ENCODE measurements at places on chromosomes 2 and 18. TPM values are rescaled to one million over a fixed set of nuclear protein-coding genes. Genes with fewer than 3 reads are reported as not detected.

NYAP2 gene
- total RNA-seq = 0.36 TPM

ERFE gene
- 2.6 TPM for total RNA-seq

GRCh38 chr2:160392201-160392600 is 101.4 kb downstream of the RBMS1 start:
- H3K4me3 ChIP-seq = no peak overlapping the region
- H3K4me1 ChIP-seq = peaks cover 17% of the 10 kb centered on the region
- no peak overlapping the region for H3K27ac ChIP-seq
- H3K27me3 ChIP-seq = peaks cover 37% of the 10 kb centered on the region
- H3K36me3 ChIP-seq = no peaks in the 10 kb centered on the region
- DNase-seq = no peak

GRCh38 chr2:164055623-164056022 is 319.8 kb upstream of the FIGN start:
- no peaks in the 10 kb centered on the region for H3K36me3 ChIP-seq
- H3K27ac ChIP-seq = no peak overlapping the region
- no peak for DNase-seq
- H3K4me3 ChIP-seq = no peak overlapping the region
- peaks cover 42% of the 10 kb centered on the region for H3K4me1 ChIP-seq

- H3K36me3 ChIP-seq = peaks cover 10% of the 10 kb centered on the region
- peaks cover 28% of the 10 kb centered on the region for H3K4me1 ChIP-seq
- H3K27me3 ChIP-seq = no peaks in the 10 kb centered on the region
- no peak for DNase-seq
Observed at GRCh38 chr2:236051351-236051750, 116.8 kb downstream of the GBX2 start.

TMEM178A gene
- 12.0 TPM for total RNA-seq

DNA sequence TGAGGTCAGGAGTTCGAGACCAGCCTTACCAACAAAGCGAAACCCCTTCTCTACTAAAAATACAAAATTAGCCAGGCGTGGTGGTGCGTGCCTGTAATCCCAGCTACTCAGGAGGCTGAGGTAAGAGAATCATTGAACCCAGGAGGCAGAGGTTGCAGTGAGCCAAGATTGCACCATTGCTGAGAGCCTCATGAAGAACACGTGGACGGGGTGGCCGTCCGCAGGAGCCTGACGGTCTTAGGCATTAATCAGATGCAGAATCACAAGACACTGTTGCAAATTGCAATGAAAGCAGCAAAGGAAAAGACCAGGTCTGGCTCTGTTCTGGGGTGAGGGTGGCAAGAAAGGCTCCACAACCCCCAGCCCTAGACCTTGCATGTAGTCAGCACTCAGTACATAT is 104.0 kb upstream of the SLC66A3 start:
- no peak overlapping the region for H3K27ac ChIP-seq
- H3K27me3 ChIP-seq = no peaks in the 10 kb centered on the region
- no peaks in the 10 kb centered on the region for H3K36me3 ChIP-seq

- no peak overlapping the region for H3K4me3 ChIP-seq
- peaks cover 12% of the 10 kb centered on the region for H3K36me3 ChIP-seq
- H3K4me1 ChIP-seq = peaks cover 28% of the 10 kb centered on the region
- H3K27ac ChIP-seq = no peak overlapping the region
- no peak for DNase-seq
Observed at GRCh38 chr18:46910856-46911255, 6.5 kb downstream of the PIAS2 start.

- no peaks in the 10 kb centered on the region for H3K27me3 ChIP-seq
- H3K4me1 ChIP-seq = peaks cover 17% of the 10 kb centered on the region
- DNase-seq = no peak
- no peaks in the 10 kb centered on the region for H3K36me3 ChIP-seq
- H3K27ac ChIP-seq = no peak overlapping the region
- no peak overlapping the region for H3K4me3 ChIP-seq
Observed at GRCh38 chr18:62842898-62843297, 127.6 kb downstream of the PHLPP1 start.

DNA sequence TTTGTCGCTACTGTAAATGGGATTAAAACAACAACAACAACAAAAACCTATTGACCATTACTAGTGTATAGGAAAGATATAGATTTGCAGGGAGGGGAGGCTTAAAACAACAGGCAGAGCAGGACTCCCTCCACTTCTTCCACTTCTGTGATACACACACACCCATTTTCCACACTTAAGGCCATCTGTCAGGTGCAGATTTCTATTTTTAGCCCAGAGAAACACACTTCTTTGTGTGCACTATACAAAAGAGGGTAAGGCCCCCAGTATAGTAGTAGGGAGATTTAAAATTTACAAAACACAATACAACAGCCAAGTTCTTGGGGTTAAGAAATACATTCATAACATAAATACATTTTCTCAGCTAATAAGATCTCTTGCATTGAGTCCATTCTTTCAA is 22.4 kb downstream of the PTPN2 start:
- no peaks in the 10 kb centered on the region for H3K27me3 ChIP-seq
- H3K36me3 ChIP-seq = no peaks in the 10 kb centered on the region
- peaks cover 10% of the 10 kb centered on the region for H3K4me1 ChIP-seq
- no peak overlapping the region for H3K27ac ChIP-seq

LTBP1 gene
- 30.2 TPM for total RNA-seq

DNA sequence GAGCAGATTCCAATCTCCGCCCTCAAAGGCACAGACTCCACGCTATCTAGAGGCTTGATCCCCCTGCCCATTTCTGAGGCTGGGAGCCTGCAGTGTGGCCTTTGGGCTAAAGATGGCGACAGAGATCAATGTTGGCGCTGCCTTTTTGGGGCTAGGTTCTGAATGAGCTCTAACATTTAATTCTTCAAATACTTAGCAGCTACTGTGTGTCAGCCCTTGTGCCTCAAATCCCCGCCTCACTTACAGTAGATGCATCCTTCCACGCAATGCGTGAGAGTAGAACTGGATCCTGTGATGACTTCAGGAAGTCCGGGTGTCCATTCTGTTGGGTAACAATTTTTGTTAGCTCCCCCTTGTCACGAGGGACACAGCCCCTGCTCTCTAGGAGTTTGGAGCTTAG is 12.4 kb downstream of the IL1F10 start:
- DNase-seq = peak; percentile 63
- H3K4me1 ChIP-seq = no peaks in the 10 kb centered on the region
- no peak overlapping the region for H3K27ac ChIP-seq
- H3K4me3 ChIP-seq = no peak overlapping the region
- peaks cover 59% of the 10 kb centered on the region for H3K27me3 ChIP-seq

- H3K36me3 ChIP-seq = peaks cover 6% of the 10 kb centered on the region
- H3K27ac ChIP-seq = no peak overlapping the region
- H3K4me3 ChIP-seq = no peak overlapping the region
- DNase-seq = no peak
- no peaks in the 10 kb centered on the region for H3K4me1 ChIP-seq
Observed at GRCh38 chr2:67579216-67579615, 182.1 kb downstream of the ETAA1 start.

- peaks cover 6% of the 10 kb centered on the region for H3K4me1 ChIP-seq
- no peak overlapping the region for H3K27ac ChIP-seq
- DNase-seq = peak; percentile 50
- no peak overlapping the region for H3K4me3 ChIP-seq
Observed at GRCh38 chr2:121297217-121297830, 12.3 kb upstream of the TFCP2L1 start.

GAL3ST2 gene
- total RNA-seq = not detected

DSEL gene
- 2.7 TPM for total RNA-seq

DNA sequence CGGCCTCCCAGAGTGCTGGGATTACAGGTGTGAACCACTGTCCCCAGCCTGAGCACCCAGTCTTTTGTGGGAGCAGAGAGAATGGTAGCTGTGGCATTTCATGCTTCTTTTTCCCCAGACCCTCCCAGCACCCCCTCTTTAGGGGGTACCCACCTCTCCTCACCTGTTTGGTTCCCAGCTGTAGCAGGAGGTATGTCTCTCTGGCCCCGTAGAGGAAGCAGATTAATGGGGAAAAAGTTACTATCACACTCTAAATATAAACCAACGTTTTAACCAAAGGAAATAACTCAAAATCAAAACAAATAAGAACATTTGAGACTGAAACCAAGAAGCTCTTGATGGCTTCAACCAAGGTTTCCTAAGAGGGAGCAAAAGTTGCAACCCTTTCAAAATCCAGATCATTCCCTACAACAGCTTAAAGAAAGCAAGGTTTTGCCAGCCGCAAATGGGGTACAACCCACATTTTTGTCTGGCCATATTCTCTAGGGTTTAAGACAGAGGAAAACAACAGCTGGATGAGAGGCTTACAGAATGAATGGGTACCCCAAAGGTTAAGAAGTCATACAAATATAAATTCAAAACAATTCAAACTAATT is 8.0 kb downstream of the RNF125 start:
- DNase-seq = no peak
- no peaks in the 10 kb centered on the region for H3K36me3 ChIP-seq
- H3K4me3 ChIP-seq = no peak overlapping the region
- H3K27ac ChIP-seq = no peak overlapping the region

CAPN10 gene
- total RNA-seq = 57.7 TPM

ANKRD62 gene
- not detected for total RNA-seq

DNA sequence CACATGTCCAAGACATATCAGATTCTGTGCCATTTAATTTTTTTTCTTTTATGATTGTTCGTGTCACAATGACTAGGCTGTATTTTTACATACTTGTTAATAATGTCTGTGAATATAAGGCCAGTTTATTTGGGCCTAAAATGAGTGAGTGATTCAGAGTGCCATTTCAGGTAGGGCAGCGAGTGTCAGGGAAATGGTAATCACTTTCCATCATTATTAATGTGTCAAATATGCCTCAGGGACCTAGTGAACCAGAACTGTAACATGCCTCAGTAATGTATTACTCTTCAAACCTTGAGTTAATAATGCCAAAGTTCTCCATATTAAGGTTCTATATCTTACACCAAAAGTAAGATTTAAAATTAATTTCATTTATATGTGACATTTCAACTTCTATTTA is 8.6 kb downstream of the FAM171B start:
- no peak for DNase-seq
- no peak overlapping the region for H3K27ac ChIP-seq
- peaks cover 10% of the 10 kb centered on the region for H3K27me3 ChIP-seq
- H3K4me3 ChIP-seq = no peak overlapping the region
- H3K36me3 ChIP-seq = no peaks in the 10 kb centered on the region
- H3K4me1 ChIP-seq = no peaks in the 10 kb centered on the region

- H3K4me3 ChIP-seq = no peak overlapping the region
- no peak overlapping the region for H3K27ac ChIP-seq
- H3K4me1 ChIP-seq = no peaks in the 10 kb centered on the region
- DNase-seq = no peak
- H3K27me3 ChIP-seq = peaks cover 2% of the 10 kb centered on the region
- H3K36me3 ChIP-seq = no peaks in the 10 kb centered on the region
Observed at GRCh38 chr2:63663013-63663864, 74.5 kb downstream of the MDH1 start.

DNA sequence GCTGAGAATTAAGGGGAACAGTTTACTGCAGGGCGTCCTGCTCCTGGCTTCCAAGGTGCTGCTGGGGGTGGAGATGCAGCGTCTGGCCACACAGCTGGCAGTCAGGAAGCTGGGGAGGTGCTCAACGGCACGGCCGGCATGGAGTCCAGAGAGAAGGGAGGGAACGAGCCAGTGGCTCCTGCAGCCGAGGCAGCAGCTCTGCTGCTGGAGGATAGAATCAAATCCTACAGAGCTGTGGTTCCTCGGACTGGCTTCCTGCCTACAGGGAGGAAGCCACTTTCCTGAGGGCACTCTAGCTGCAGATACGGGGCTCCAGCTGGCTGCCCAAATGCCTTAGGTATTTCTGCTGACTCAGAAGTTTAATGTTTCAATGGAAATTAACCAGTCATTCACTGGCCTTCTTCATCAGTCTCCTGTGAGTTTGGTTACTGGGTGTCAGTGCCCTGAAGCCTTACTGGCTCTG is 266.3 kb downstream of the TWIST2 start:
- DNase-seq = no peak
- H3K4me1 ChIP-seq = peaks cover 21% of the 10 kb centered on the region
- H3K36me3 ChIP-seq = no peaks in the 10 kb centered on the region
- H3K4me3 ChIP-seq = no peak overlapping the region
- H3K27ac ChIP-seq = peak overlapping the region; percentile 62

DNA sequence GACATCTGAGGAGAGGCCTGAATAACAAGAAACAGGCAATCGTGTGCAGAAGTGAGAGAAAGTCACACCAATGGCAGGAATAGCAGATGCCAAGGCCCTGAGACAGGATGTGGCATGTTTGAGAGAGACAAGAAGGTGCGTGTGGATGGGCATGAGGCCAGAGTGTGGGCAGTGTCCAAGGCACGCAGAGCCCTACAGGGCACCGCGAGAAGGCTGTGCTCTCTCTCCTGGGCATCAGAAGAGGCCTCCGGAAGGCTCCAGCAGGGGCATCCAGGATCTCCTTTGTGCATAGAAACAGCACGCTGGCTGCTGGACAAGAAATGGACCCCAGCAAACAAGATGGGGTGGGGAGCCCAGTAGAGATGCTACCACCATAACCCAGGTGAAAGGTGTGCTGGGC is 239.0 kb upstream of the RAB6C start:
- no peak overlapping the region for H3K27ac ChIP-seq
- DNase-seq = no peak
- H3K4me1 ChIP-seq = no peaks in the 10 kb centered on the region

DNA sequence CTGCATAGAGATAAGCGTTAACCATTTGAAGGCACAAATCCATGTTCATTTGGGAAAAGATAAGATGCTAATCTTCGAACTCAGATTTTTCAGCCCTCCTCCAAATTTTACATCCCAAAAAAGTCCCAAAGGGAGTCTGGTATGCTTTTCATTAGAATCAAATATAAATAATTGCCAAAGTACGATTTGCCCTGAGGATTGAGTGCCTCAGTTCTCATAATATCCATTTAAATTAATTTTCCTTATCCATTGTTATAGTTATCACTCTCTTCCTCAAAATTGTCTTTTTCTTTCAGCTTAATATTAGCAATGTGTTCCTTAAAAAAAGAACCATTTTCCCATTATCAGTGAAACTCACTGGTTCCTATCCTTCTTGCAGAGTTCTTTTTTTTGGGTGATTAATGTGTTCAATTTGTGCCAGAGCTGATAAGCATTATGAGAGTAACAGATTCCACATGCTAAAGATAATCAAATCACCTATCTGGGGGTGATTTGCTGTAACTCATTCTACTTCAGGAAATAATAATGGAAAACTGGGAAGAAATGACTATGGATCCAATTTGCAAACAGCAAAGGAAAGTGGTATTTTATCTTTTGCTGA is 686 bp downstream of the HNMT start:
- no peak for DNase-seq
- peaks cover 37% of the 10 kb centered on the region for H3K4me1 ChIP-seq
- no peaks in the 10 kb centered on the region for H3K36me3 ChIP-seq
- H3K27ac ChIP-seq = peak overlapping the region; percentile 90
- no peaks in the 10 kb centered on the region for H3K27me3 ChIP-seq

FNDC4 gene
- total RNA-seq = 14.2 TPM
